ENCODE measurements at places on chromosomes 16 and 17. TPM values are rescaled to one million over a fixed set of nuclear protein-coding genes. Genes with fewer than 3 reads are reported as not detected.

DNA sequence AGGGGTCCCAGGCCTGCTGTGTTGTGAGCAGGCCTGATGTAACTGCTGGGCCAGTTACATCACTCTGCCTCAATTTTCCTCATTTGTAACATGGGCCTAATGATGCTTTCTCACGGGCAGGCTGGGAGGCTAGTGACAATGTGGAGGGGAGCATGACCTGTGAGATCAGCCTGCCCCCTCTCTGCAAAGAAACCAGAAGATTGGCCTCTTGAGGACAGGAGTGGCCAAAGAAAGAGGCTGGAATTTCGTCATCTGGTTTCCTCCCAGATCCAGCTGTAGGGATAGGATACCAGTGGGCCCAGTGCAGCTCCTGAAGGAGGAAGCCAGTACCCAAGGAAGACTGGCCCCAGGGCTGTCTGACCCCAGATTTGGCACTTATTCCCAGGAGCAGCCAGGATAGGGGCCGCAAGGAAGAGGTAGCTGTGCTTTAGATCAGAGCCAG is 615 bp upstream of the SREBF1 start:
- H3K4me3 ChIP-seq = peak overlapping the region; percentile 95
- DNase-seq = peak; percentile 86
- H3K27me3 ChIP-seq = no peaks in the 10 kb centered on the region
- peak overlapping the region; percentile 100 for H3K27ac ChIP-seq
- no peaks in the 10 kb centered on the region for H3K36me3 ChIP-seq
- H3K4me1 ChIP-seq = peaks cover 73% of the 10 kb centered on the region

DNA sequence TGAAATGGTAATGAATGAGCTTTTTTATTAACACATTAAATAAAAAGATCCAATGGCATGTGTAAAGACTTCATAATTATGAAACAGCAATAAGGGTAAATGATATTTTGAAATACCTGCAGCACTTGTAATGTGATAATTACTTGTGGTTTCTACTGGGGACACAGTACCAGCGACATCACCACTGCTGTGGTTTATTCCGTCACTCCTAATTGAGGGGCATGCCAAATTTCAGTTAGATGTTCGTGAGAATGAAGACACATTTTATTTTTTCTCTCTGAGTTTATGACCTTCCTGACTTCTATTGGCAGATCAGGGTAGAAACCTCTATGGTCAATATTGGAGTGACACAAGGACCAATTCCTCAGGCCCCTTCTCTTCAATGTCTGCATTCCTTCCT is 131.9 kb upstream of the XYLT1 start:
- no peak overlapping the region for H3K4me3 ChIP-seq
- H3K4me1 ChIP-seq = no peaks in the 10 kb centered on the region
- H3K27ac ChIP-seq = no peak overlapping the region
- no peak for DNase-seq
- no peaks in the 10 kb centered on the region for H3K27me3 ChIP-seq

Gene TBX6
- total RNA-seq = 1.1 TPM

DNA sequence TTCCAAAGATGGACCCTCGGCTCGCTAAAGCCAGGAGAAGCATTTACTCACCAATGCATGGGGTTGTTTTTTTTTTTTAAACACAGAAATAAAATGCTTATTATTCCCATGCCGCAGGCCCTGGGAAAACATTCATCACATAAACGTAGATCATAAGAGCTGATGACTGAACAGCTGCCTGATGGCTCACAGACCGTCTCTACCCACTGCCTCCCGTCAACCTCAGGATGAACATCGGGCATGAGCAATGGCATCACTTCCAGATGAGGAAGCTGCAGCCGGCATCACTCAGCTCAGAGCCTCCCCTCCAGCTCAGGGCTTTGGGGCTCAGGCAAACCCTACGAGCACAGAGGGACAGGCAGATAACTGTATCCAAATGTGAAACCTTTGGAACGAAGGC is 380.6 kb downstream of the CPPED1 start:
- no peak overlapping the region for H3K4me3 ChIP-seq
- no peaks in the 10 kb centered on the region for H3K36me3 ChIP-seq
- no peaks in the 10 kb centered on the region for H3K4me1 ChIP-seq
- DNase-seq = no peak
- no peak overlapping the region for H3K27ac ChIP-seq

DNA sequence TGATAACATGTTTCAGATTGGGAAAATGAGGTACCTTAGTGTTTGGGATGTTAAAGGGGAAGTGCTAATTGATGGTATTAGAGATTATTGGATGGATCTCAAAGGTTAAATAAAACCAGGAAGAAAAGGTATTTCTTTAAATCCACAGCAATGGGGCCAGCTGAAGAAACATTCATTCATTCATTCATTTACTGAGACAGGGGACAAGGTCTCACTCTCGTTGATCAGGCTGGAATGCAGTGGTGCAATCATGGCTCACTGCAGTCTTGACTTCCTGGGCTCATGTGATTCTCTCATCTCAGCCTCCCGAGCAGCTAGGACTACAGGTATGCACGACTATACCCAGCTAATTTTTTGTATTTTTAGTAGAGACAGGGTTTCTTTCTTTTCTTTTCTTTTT is 19.8 kb downstream of the EARS2 start:
- no peak for DNase-seq
- H3K4me3 ChIP-seq = no peak overlapping the region
- H3K27me3 ChIP-seq = no peaks in the 10 kb centered on the region
- no peak overlapping the region for H3K27ac ChIP-seq
- H3K36me3 ChIP-seq = peaks cover 18% of the 10 kb centered on the region

DNA sequence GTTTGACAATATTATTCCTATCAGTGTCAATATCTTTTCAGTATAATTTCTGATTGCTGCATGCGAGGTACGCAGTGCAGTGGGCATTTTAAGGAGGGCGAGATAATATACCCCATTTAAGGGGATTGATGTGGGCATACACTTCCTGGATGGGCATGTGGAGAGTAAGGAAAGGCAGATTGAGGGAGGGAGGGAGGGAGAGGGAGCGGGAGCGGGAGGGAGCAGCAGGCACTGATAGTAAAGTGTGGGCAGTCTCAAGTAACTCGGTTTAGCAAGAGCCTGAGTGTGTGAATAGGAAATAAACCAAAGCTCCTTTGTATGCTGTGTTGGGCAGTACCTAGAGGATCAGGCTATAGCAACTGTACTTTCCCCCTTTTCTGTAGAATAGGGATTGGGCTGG is 5.1 kb downstream of the BPTF start:
- no peaks in the 10 kb centered on the region for H3K27me3 ChIP-seq
- H3K4me1 ChIP-seq = no peaks in the 10 kb centered on the region

GRCh38 chr17:32835291-32835761 is 41.6 kb downstream of the MYO1D start:
- no peak for DNase-seq
- no peaks in the 10 kb centered on the region for H3K36me3 ChIP-seq
- H3K4me3 ChIP-seq = no peak overlapping the region

DNA sequence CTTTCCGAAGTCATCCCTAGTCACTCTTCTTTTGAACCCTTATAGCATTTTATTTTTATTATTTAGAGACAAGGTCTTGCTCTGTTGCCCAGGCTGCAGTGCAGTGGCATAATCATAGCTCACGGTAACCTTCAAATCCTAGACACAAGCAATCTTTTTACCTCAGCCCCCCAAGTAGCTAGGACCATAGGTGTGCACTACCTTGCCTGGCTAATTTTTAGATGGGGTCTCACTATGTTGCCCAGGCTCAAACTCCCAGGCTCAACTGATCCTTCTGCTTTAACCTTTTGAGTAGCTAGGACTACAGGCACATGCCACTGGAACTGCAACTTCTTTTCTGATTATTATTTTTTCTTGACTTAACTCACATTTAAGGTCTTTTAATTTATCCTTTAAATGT is 33.0 kb upstream of the TMEM97 start:
- H3K4me3 ChIP-seq = no peak overlapping the region
- DNase-seq = no peak
- no peaks in the 10 kb centered on the region for H3K4me1 ChIP-seq
- H3K27me3 ChIP-seq = no peaks in the 10 kb centered on the region
